ENCODE measurements at places on chromosomes 7 and 10.

GRCh38 chr7:11507929-11508328, 324.1 kb downstream of the THSD7A start:
- DNase-seq: no peak

- DNase-seq: no peak
These were observed 225.4 kb downstream of the USP6NL start for GRCh38 chr10:11386044-11386443.

DNA sequence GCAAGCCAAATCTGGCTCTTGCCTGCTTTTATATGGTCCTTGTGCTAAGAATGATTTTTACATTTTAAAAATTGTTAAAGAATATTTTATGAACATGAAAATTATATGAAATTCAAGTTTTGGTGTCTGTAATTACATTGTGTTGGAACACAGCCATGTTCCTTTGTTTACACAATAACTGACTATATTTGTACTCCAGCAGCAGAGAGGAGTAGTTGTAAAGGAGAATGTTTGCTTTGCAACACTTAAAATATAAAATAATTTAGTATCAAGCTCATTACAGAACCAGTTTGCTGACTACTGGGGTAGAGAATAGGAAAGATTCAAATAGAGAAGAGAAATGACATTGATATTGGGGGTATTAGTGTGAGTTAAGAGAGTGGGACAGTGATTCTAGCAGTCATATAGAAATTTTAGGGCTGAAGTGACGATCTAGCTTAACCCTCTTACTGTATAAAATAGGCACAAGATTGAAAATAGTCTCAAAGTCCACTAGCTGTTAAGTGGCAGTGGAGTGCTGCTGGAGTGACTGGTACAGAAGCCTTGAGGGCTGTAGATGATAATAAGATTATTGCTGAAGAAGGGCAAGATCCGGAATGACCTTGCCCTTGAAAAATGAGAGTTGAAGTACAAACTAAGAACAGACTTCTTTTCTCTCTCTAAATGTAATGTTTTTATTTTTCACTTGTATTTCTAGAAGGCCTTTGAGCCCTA, 28.2 kb downstream of the SGPL1 start:
- no peak for DNase-seq

GRCh38 chr10:14282276-14282675, 48.4 kb downstream of the FRMD4A start:
- no peak for DNase-seq

- DNase-seq: no peak
These were observed 784 bp upstream of the SERPINE1 start for GRCh38 chr7:101125989-101126650.

GRCh38 chr7:108294595-108294994, 161.6 kb downstream of the NRCAM start:
- DNase-seq: no peak

DNA sequence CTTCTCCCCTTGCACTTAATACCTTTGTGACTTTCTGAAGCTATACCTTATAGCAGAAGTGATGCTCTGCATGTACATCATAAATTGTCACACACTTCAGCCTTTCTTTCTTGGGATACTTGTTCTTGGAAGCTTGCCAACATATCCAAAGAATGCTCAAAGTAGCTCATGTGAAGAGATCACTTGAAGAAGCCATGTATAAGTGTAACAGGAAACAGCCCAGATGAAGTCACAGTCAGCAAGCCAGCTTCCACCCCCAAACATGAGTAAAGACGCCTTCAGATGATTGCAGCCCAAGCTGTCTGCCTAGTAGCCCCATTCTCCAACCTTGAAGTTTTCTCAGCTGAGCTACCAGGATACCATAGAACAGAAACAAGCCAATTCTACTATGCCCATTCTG, 50.9 kb downstream of the DGKB start:
- DNase-seq: no peak

DNA sequence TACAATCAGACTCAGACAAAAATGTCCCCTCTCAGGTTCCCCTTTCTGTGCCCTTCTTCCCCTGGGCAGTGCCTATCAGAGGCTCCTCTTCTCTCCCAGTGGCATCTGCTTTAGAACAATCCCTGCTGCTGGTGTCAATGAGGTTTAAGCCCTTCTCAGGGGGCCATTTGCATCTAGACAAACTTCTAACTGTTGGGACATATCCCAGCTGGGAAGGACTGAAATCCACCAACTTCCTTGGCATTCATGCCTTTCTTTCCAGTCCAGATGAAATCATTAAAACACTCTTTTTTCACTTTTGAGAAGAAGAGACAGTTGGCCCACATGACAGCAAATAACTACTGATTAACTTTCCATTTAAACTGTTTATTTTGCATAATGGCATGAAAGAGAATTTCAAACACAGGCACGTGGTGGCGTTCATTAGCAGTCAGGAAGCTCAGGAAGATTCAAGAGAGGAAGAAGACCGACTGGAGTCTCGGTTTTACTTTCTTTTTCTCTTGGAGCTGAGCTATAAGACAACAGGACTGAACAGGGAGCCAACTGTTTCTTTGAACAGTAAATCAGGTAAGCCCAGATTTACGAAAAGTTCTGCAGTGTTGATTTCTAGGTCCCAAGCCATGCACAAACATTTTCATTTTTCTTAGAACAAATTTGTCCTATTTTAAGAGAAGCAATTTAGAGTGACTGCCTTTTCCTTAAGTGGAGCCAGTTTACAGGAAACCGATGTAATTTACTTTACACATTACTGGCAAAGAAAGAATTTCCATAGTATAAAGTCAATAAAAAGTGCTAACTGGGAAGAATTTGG, at the start of gene GIMAP2:
Gene GIMAP2 (plus strand): TSS at position 488 of the 811 bp plus-strand sequence. CDS start 1,354 bp downstream, outside the sequence.
- DNase-seq: no peak

- no peak for DNase-seq
These were observed 29.7 kb downstream of the NUP42 start for GRCh38 chr7:23211589-23211988.

- DNase-seq: no peak
These were observed 34.2 kb downstream of the BICC1 start for GRCh38 chr10:58546722-58547445.

GRCh38 chr7:154783281-154783909, 219.5 kb downstream of the PAXIP1 start:
- DNase-seq: no peak

GRCh38 chr7:135510592-135511183, 786 bp upstream of the CNOT4 start:
- no peak for DNase-seq

- no peak for DNase-seq
These were observed 223.6 kb downstream of the CHCHD3 start for GRCh38 chr7:132858251-132858650.

GRCh38 chr10:124008187-124008586, 85.2 kb downstream of the CHST15 start:
- no peak for DNase-seq

DNA sequence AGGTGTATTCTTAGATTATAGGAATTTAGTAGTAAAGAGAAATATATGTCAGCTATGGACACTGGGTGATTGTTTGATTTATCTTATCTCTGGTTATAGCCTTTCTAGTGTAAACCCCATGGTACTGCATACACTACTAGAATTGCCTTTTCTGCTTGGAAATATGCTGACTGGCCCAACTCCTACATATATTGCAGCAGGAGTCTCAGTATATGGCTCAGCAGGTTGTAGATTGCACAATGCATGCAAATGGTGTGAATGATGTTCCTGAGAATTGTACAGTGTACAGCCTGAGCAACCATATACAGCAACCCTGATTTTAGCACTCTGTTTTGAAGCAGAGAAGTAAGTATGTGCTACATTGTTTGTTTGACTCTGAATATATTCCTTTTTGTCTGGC, 153.4 kb upstream of the NPY start:
- DNase-seq: no peak

DNA sequence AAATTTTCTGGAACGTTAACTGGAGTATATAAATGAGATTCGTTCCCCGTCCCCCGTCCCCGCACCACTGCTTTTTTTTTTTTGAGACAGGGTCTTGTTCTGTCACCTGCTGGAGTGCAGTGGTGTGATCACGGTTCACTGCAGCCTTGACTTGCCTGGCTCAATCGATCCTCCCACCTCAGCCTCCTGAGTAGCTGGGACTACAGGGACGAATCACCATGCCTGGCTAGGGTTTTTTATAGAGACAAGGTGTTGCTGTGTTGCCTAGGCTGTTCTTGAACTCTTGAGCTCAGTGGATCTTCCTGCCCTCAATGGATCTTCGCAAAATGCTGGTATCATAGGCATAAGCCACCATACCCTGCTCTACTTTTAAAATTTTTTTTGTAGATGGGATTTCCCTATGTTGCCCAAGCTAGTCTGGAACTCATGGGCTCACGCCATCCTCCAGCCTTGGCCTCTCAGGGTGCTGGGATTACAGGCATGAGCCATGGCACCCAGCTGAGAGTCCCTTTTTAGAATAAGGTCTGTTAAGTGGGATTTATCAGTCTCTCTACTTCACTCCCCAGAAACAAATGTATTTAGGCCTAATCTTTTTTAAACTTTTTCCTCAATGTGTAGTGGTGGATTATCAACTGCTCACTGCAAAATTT, 122.9 kb downstream of the LYZL1 start:
- no peak for DNase-seq

- peak; percentile 95 for DNase-seq
These were observed 237.2 kb upstream of the KAT6B start for GRCh38 chr10:74589226-74589673.

DNA sequence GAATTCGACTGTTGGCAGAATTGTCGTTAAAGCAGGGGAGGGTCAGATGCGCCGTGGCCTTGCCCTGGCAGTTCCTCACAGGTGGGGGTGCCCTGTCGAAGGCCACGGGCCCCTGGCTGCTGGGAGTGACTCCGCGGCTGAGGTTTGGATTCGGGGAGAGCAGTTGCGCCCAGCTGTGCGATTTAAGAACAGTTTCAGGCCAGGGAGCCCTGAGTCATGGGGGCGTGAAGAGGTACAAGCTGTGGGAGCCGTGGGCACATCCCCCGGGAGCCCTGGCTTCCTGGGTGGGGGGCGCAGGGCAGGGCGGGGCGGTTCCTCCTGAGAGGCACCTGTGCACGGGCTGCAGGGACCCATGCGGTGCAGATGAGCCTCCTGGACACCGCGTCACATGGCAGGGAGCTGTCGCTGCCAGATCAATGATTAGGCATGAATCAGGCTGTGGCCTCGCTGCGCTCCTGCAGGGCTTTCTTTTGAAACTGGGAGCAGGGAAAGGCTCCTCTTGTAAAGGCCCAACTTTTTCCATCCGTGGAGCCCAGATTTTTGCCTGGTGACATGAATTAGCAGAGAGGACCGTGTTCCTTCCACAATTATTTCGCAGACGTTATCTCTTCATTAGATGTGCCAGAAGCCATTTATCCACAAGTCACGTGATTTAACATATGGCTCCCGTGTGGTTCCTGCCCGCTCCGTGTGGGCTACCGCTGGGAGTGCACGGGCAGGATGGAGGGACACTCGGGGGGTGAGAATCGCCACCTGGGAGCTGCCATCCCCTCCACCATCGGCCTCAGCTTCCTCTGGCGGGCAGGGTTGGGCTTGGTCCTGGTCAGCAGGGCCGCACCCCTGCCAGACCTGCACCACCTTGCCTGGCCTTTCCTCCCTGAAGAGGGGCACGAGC, 918 bp downstream of the PWWP2B start:
- no peak for DNase-seq

DNA sequence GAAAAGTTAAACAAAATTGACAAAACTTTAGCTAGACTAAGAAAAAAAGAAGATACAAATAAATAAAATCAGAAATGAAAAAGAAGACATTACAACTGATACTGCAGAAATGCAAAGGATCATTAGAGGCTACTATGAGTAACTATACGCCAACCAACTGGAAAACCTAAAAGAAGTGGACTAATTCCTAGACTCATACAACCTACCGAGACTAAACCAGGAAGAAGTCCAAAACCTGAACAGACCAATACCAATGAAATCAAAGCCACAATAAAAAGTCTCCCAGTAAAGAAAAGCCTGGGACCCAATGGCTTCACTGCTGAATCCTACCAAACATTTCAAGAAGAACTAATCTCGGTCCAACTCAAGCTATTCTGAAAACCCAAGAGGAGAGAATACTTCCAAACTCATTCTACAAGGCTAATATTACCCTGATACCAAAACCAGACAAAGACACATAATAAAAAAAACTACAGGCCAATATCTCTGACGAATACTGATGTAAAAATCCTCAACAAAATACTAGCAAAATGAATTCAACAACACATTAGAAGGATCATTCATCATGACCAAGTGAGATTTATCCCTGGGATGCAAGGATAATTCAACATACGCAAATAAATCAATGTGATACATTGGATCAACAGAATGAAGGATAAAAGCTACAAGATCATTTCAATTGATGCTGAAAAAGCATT, 20.3 kb downstream of the ELAPOR2 start:
- no peak for DNase-seq

DNA sequence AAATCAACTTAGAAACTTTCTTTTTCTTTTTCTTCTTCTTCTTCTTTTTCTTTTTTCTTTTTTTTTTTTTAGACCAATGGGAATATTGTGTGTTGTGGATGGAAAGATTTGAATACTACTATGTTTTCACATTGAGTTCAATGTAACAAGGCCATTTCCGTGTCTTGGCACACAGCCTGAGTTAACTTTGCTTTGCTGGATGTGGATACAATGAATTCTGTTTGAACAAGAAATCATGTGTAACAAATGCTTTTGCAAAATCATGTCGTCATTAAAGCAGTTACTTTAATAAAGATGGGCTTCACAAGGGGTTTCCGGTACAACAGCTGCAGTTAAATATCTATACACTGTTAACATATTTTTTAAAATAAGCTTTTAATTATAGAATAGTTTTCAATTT, 13.5 kb upstream of the ENTPD1 start:
- DNase-seq: no peak

GRCh38 chr10:16195178-16195769, 241.5 kb upstream of the PTER start:
- DNase-seq: no peak

- no peak for DNase-seq
These were observed 30.5 kb upstream of the MKRN1 start for GRCh38 chr7:140509789-140510188.

DNA sequence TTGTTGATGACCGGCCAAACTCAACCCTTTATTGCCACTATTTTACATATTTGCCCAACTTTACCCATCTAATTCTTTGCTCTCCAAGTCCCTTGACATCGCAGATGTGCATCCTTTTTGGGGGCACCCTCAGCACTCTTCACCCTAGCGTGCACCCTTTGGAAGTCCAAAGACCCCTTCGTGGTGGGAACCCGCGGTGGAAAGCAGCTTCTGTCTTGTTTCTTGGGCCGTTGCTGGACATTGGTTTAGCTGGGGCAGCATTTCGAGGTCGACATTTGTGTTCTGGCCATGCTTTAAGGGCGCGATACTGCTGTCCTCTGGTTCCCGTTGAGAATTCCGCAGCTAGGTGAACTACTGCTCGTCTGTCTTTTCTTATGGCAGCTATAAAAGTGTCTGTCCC, 326 bp upstream of the PAPOLB start:
- DNase-seq: no peak

DNA sequence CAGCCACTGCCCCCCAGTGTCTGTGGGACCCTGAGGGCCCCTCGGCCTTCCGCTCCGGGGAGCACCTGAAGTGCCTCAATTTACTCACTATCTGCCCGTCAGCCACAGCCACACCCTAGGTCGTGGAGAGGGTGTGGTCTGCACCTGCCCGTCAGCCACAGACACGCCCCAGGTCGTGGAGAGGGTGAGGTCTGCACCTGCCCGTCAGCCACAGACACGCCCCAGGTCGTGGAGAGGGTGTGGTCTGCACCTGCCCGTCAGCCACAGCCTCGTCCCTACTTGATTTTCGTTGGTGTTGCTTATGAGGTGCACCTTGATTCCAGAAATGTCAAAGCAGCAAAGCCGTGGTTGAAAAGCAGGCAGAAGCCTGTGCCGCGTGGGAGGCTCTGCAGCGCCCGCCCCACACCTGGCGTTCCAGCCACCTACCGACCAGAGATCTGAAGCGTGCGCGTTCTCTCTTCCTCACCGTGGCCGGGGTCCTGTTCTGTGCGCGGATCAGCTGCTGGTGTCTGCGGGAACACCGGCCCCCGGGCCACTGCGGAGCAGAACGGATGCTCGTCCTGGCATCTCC, 101.6 kb downstream of the DYNC2I1 start:
- DNase-seq: no peak

All from GM04503 (cell line).